ENCODE measurements at places on chromosomes 11 and 22. TPM values are rescaled to one million over a fixed set of nuclear protein-coding genes. Genes with fewer than 3 reads are reported as not detected.

TMPRSS13 gene
- total RNA-seq = 15.7 TPM

DNA sequence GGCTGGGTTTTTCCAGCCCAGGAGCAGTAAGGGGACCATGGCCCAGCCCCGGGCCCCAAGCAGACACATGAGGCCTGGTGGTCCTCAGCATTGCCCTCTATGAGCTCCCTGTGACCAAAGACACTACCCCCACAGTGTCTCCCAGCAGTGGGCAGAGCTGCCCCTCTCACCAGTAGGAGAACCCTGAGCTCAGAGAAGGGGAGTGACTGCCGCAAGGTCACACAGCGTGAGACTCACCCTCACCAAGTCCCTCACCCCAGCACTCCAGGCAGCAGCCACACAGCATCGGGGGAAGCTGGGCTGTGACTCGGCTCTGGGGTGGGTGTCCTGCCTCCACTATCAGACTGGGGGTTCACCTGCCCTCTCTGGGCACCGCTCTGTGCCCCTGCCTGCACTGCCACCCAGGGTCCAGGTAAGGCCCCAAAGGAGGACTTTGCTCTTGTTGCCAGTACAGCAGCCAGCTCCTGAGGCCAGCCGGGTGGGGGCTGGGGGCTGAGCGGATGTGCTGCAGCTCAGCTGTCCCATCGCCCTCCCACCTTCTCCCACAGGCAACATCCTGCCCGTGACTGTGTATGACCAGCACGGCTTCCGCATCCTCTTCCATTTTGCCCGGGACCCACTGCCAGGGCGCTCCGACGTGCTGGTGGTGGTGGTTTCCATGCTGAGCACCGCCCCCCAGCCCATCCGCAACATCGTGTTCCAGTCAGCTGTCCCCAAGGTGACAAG is 7.9 kb upstream of the SH3BP1 start:
- H3K27me3 ChIP-seq = no peaks in the 10 kb centered on the region
- no peak for DNase-seq
- H3K4me1 ChIP-seq = peaks cover 60% of the 10 kb centered on the region
- no peak overlapping the region for H3K4me3 ChIP-seq
- H3K27ac ChIP-seq = no peak overlapping the region

IGSF9B gene
- 1.4 TPM for total RNA-seq

PARVG gene
- total RNA-seq = 26.1 TPM

GRCh38 chr11:94449029-94449428 is 44.6 kb downstream of the MRE11 start:
- DNase-seq = no peak
- H3K4me1 ChIP-seq = peaks cover 9% of the 10 kb centered on the region
- H3K27ac ChIP-seq = no peak overlapping the region
- H3K4me3 ChIP-seq = no peak overlapping the region

GRCh38 chr22:19889951-19890350 is 35.3 kb upstream of the GNB1L start:
- H3K4me1 ChIP-seq = peaks cover 24% of the 10 kb centered on the region
- no peak overlapping the region for H3K27ac ChIP-seq
- DNase-seq = no peak

OR8D1 gene
- total RNA-seq = not detected

DNA sequence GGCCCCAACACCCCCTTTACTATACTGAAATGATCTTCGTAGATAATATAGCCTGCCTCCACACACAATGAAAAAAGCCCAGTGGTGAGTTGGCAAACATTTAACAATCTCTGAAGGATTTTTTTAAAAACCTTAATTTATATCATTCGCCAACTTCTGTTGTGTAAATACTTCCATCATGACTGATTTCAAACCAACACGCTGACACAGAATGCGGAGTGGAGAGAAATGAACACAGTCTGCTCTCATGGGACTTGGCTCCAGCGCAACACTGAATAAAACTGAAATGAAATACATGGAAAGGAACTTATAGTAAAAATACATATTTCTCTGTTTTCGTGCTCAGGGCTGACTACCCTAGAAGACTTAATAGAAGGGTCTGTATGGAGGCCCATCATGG is 61.3 kb upstream of the WNT11 start:
- peaks cover 27% of the 10 kb centered on the region for H3K4me1 ChIP-seq
- no peaks in the 10 kb centered on the region for H3K36me3 ChIP-seq
- H3K4me3 ChIP-seq = no peak overlapping the region
- no peaks in the 10 kb centered on the region for H3K27me3 ChIP-seq
- no peak for DNase-seq

- no peaks in the 10 kb centered on the region for H3K27me3 ChIP-seq
- no peaks in the 10 kb centered on the region for H3K36me3 ChIP-seq
- peaks cover 10% of the 10 kb centered on the region for H3K4me1 ChIP-seq
- no peak for DNase-seq
Observed at GRCh38 chr11:14065141-14065540, 102.6 kb downstream of the SPON1 start.

DNA sequence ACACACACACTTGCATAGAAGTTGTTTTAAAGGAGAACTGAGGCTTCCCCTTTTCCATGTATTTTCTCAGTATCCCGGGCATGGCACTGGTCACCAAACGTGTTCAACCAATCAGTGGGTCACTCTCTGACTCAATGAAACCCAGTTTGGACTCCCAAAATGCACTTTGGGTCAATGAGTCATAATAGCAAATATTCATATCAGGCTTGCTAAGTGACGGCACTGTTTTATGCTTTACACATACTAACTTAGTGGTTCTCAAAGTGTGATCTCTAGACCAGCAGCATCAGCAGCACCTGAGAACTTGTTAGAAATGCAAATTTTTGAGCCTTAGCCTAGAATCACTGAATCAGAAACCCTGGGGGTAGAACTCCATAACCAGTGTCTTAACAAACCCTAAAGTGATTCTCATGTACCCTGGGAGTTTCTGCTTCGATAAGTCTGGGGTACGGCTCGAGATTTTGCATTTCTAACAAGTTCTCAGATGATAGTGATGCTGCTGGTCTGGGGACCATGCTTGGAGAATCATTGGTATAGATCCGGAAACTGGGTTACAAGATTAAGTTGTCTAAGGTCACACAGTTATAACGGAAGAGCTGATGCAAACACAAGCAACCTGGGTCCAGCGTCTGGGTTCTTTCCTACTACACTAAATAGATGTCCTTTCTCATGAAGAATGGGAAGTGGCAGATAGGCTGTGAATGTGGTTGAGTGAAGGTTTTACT is 35.6 kb downstream of the ETS1 start:
- H3K36me3 ChIP-seq = no peaks in the 10 kb centered on the region
- no peak overlapping the region for H3K4me3 ChIP-seq
- no peaks in the 10 kb centered on the region for H3K27me3 ChIP-seq
- peaks cover 13% of the 10 kb centered on the region for H3K4me1 ChIP-seq
- DNase-seq = no peak

TOB2 gene
- total RNA-seq = 30.5 TPM

MRGPRX3 gene
- total RNA-seq = not detected

DNA sequence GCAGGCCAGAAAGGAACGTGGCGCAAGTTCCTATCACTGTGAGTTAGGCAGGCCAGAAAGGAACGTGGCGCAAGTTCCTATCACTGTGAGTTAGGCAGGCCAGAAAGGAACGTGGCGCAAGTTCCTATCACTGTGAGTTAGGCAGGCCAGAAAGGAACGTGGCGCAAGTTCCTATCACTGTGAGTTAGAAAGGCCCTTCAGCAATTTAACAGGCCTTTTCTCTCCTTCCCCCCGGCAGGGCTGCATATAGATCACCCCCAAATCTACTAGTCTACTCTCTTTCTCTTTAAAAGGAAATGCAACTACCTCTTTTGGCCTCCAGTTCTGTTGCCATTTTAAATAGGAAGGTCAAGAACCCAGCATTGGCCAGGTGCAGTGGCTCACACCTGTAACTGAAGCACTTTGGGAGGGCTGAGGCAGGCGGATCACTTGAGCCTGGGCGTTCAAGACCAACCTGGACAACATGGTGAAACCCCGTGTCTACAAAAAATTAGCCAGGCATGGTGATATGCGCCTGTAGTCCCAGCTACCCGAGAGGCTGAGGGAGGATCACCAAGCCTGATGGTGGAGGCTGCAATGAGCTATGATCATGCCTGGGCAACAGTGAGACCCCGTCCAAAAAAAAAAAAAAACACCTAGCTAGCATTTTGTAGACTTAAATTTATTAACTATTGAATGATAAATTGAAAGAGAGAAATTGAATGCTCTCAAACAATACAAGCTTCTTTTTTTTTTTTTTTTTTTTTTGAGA is 14.9 kb downstream of the FAM118B start:
- peaks cover 17% of the 10 kb centered on the region for H3K36me3 ChIP-seq
- no peak for DNase-seq
- no peak overlapping the region for H3K4me3 ChIP-seq
- H3K27ac ChIP-seq = no peak overlapping the region
- no peaks in the 10 kb centered on the region for H3K27me3 ChIP-seq

HEPN1 gene
- not detected for total RNA-seq

SLC16A8 gene
- total RNA-seq = not detected

DNA sequence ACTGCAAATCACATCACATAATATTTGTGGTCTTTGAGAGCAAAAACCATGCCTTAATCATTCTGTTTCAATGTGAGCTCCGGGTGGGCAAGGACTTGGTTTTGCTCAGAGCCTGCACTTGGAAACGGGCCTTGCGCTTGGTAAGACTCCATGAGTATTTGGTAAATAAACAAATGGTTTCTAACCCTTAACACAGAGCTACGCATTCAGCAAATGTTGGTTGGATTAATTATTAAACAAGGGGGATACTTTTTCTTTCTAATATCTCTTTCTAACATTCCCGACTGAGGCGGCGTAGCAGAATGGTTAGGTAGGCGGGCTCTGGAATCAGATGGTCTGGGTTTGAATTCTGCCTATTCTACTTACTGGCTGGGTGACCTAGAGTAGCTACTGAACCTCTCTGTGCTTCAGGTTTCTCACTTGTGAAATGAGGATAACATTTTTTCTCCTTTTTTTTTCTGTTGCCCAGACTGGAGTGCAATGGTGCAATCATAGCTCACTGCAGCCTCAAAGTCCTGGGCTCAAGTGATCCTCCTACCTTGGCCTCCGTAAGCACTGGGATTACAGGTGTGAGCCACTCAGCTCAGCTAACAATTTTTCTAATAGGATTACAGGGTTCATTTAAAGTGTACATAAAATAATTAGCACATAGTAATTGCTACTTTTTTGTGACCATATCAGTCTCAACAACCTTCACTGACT is 3.4 kb upstream of the FAM83F start:
- DNase-seq = no peak
- H3K4me3 ChIP-seq = no peak overlapping the region
- peaks cover 25% of the 10 kb centered on the region for H3K4me1 ChIP-seq
- no peak overlapping the region for H3K27ac ChIP-seq
- H3K27me3 ChIP-seq = no peaks in the 10 kb centered on the region

DNA sequence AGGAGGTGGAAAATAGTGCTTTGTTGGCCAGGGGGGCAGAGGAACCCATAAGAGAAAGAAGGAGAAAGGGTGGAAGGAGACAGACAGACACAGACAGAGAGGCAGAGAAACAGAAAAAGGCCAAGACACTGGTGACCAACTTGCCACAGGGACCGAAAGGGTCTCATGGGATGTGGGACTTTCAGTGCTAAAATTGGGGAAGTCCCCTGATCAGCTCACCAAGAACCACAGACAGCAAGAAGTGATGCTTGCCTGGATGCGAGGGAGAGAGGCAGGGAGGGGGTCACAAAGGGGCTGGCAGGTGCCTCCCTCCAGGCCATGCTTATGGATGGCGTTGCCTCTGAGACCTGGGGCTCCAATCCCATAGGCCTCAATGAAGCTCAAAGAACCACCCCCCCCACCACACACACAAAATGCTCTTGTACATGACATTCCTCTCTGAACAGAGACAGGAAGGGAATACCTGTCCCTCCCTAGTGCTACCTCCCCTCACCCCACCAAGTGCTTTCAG is 413.4 kb downstream of the MN1 start:
- no peaks in the 10 kb centered on the region for H3K4me1 ChIP-seq
- H3K27me3 ChIP-seq = no peaks in the 10 kb centered on the region
- no peak overlapping the region for H3K4me3 ChIP-seq
- no peaks in the 10 kb centered on the region for H3K36me3 ChIP-seq
- no peak for DNase-seq

DNA sequence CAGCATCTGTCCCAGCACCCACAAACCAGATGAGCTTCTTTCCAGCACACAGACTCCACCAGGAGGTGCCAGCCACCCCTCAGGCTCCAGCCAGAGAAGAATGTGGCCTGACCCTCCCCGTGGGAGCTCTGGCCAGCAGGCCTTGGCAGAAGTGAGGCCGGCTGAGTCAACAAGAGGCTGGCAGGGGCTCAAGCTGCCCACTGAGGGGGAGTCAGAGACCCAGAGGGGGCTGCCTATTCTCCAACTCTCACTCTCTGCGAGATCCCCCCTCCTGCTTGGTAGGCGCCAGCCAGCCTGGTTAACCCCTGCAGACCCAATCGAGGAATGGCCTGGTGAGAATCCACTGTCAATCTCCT is 10.6 kb upstream of the CDC42EP1 start:
- H3K4me1 ChIP-seq = peaks cover 57% of the 10 kb centered on the region
- no peaks in the 10 kb centered on the region for H3K27me3 ChIP-seq
- no peaks in the 10 kb centered on the region for H3K36me3 ChIP-seq
- no peak overlapping the region for H3K27ac ChIP-seq
- no peak for DNase-seq

DNA sequence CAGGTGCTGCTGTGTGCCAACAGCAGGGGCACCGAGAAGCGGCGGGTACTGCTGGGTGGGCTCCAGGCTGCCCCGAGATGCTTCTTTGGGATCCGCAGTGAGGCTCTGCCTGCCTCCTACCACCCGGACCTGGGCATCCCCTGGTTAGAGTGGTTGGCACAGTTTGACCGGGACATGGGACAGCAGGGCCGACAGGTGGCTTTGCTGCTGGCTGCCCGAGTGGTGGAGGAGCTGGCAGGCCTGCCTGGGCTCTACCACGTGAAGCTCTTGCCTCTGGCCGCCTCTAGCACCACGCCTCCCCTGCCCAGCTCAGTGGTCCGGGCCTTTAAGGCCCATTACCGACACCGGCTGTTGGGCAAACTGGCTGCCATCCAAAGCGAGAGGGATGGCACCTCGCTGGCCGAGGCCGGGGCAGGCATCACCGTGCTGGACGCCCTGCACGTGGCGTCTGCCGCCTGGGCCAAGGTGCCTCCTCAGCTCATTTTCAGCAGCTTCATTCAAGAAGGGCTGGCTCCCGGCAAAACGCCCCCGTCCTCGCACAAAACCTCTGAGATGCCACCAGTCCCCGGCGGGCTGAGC is 1.9 kb downstream of the TIGD3 start:
- peaks cover 20% of the 10 kb centered on the region for H3K4me1 ChIP-seq
- peaks cover 4% of the 10 kb centered on the region for H3K36me3 ChIP-seq
- H3K4me3 ChIP-seq = no peak overlapping the region
- DNase-seq = no peak

Data from esophagus squamous epithelium (tissue), 5 donors.